H1 (cell line): ENCODE measurements at places on chromosomes 1 and 21. TPM values are rescaled to one million over a fixed set of nuclear protein-coding genes. Genes with fewer than 3 reads are reported as not detected.

DNA sequence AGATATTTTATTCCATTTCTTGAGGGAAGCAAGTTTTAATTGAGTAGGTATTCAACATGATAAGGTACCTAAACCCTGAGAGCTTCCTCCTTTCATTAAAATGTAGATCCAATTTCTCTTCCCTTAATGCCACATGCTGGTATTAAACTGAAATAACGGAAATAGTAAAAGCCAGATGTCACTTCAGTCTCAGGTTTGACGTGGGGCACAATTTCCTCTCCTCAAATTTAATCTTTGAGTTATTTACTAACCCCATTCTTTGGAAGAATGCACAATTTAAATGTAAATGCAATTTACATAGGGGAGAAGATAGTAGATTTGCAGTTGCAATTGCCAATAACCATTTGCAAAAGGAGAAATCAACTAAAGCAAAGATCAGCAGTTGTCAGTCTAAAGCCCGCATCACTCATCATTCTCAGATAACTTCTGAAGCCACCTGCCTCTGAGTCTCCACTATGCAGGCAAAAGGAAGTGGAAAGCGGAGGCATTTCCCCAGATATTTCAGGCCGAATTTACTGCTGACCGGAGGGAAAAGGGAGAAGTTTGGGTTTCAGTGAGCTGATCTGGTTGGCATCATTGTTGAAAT lies 2.1 kb upstream of the LEMD1 start:
- no peak for DNase-seq

- DNase-seq = no peak
These were observed 441.6 kb downstream of the PLPP3 start for GRCh38 chr1:56137521-56138505.

- no peak for DNase-seq
These were observed 5.1 kb upstream of the OLIG1 start for GRCh38 chr21:33064623-33065390.

DNA sequence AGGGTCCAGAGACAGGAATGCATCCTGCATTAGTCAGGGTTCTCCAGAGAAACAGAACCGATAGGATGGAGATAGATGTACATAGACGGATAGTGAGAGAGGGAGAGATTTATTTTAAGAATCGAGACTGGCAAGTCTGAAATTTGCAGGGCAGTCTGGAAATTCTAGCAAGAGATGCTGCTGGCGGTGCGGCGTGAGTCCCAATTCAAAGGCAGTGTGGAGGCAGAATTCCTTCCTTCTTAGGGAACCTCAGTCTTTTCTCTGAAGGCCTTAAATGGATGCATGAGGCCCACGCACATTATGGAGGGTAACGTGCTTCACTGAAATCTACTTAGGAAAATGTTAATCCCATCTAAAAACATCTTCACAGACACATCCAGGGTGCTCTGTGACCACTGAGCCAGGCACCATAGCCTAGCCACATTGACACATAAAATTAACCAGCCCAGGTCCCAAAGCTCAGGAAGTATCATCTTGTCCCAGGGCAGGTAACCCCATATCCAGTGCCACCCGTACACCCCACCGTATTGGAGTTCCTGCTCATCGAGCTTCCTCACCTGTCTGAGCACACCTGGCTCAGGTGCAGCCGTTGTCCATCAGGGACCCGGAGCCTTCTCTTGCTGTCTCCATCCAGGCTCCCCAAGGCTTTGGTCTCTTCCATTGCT lies 9.7 kb upstream of the PKNOX1 start:
- DNase-seq = no peak

AMY2A gene
- not detected in 2 replicates for total RNA-seq
